ENCODE measurements at places on chromosomes 11 and 22.
A peak's percentile ranks its signal among the peaks of the same experiment; 100 is the strongest.

DNA sequence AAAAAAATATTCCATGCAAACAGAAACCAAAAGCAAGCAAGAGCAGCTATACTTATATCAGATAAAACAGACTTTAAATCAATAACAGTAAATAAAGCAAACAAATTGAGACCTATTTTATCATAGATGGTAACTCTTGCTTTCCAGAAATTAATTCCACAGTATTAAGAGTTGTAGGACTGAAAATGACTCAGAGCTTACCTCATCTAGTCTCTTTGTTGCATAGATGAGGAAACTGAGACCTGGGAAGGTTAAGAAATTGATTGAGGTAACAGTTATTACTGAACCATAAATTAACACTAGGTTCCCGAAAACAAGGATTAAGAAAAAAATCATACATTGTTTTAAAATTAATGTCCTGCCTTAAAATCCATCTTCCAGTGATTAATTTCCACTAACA, 123.8 kb downstream of the PLEKHA7 start:
- DNase-seq = no peak

GRCh38 chr11:70127653-70128434, 49.7 kb downstream of the ANO1 start:
- no peak for DNase-seq

DNA sequence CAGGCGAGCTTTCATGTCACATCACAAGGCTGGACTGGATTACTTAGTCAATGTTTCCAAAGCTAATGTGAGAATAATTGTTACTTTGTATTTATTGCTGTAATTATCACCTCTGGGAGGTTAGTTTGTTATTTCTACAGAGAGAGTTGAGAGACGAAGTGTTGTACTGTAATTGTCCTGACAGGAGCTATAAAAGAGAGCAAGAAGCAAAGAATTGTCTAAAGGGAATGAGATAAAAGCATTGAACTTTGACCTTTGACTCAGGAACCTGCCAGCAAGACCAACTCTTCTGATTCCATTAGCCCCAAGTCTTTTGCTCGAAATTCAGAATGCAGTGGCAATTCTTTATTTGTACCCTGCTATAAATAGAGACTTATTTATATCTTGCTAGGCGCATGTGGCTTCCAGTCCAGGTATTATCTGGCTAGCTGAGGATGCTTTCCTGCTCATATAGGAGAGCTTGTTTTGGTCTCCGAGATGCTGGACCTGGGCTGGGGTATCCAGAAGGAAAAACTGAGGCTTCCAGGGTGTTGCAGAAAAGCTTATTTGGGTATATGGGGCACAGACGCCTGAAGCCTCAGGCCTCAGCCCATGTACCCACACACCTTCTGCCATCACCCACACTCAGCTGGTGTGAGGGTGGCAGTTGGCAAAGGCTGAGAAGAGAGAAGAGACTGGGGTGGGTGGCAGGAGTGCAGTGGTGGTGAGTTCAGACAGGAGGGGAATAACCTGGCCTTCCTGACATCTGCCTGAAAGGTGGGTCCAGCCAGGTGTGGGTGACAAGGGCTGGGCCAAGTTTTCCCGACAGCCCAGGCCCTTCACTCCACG, 40.7 kb downstream of the SYT13 start:
- no peak for DNase-seq

DNA sequence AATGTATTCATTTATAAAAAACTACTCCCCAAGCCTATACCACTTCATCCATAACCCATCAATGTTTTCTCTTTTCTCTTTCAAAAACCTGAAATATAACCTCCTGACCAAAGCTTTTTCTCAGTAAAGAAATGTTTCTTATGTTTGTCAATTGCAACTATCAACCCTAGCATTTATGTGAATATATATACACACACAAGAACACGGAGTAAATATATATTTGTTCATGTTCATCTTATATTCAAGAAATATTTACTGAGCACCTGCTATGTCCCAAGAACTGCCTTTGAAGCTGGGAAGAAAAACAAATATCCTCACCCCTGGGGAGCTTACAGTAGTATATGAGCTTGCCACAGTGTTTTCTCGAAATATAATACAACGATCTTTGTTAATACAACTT, 3.5 kb downstream of the MRTFA start:
- no peak for DNase-seq

- no peak for DNase-seq
These were observed 2.6 kb downstream of the PACSIN2 start for GRCh38 chr22:43012390-43012789.

DNA sequence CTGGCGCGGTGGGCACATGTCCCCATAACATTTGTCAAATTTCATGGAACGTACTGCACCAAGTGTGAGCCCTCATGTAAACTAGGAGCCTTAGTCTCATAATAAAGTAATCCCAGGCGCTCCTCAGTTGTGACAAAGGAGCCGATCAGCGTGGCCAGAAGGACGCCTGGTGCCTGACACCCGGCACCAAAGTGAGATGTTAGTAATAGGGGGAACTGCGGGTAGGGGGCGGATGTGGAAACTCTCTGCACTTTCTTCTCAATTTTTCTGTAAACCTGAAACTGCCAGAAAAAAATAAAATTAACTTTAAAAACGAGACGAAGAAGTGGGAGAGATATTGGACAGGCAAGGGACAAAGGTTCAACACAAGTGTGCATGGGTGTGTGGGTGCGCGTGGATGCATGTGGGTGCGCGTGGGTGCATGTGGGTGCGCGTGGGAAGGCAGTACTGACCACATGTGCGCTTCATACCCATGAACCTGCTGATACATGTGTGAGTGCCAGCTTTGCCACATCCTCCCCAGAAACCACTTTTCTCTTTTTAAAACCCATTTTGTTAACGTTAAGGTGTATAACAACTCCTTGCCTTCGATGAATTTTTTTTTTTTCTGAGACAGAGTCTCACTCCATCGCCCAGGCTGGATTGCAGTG, 55.4 kb upstream of the LINC01488 start:
- DNase-seq = no peak

GRCh38 chr22:37822079-37822833, 926 bp upstream of the GALR3 start:
- DNase-seq = no peak

DNA sequence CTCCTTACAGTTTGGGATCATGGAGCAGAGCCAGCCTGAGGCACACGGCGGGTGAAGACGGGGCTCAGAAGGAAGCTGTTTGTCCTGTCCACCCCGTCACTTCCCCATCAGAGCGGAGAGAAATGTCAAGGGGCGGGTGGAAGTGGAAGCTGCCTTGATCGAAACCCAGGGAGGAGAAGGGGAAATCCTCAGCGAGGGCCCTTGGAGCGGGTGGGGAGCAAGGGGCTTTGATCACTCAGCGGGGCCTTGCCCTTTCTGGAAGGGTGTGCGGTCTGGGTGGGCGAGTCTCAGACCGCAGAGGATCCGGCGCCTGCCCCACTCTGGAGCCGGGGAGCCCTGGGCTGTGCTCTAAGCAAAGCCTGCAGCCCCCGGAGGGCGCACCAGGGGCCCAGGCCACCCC, 320.4 kb downstream of the NTM start:
- no peak for DNase-seq

DNA sequence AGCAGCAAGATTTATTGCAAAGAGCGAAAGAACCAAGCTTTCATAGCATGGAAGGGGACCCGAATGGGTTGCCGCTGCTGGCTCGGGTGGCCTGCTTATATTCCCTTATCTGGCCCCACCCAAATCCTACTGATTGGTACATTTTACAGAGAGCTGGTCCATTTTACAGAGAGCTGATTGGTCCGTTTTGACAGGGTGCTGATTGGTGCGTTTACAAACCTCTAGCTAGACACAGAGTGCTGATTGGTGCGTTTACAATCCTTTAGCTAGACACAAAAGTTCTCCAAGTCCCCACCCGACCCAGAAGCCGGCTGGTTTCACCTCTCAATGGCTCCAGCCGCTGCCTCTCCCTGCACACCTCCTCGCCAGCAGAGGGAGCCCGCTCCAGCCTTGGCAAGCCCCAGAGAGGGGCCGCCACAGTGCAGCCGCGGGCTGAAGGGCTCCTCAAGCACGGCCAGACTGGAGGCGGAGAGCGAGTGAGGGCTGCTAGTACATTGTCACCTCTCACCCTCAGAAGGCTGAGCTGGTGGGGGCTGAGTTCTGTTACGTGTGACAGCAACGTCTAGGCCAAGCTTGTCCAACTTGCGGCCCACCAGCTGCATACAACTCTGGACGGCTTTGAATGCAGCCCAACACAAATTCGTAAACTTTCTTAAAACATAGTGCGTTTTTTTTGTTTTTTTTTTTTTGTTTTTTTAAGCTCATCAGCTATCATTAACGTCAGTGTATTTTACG, 8.7 kb downstream of the PTH start:
- DNase-seq = peak; percentile 12

- DNase-seq = peak; percentile 94
These were observed 39.6 kb downstream of the GALNT18 start for GRCh38 chr11:11582011-11582701.

DNA sequence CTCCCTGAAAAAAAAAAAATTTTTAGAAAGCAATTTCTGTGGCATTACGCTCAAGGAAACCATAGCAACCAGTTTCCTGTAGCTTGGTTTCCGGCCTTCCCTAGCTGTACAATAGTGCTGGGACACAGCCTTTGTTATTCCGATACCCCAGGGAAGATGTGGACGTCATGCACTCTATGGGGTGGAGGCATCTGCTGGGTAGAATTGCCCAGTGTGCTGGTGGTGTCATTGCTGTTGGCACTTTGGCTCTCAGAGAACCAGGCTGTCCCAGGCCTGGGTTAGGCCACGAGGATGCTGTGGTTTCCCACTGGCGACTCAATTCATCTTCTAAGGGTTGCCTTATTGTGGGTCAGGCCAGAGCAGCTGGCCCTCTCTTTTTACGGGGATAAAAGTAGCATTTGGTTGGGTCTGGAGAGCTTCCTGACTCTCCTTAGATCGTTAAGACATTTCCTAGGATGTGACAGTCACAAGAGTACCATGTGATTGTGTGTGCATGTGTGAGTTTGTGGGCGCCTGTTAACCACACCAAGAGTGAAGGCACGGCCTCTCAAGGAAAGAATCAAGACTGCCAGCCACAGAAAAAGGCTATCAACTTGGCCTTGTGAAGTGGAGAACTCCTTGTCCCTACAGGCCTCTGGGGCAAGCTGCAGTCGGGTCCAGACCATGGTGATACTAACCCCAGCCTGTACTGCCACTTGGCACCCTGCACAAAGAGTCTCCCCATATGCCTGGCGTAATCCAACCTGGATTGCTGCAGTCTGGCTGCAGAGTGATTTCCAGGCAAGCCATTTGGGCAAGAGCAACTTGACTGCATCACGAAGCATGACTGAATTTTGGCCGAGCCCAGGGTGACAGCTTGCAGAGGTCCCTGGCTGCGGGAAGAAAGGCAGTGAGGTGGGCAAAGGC, 35.9 kb upstream of the NAV2 start:
- DNase-seq = no peak

DNA sequence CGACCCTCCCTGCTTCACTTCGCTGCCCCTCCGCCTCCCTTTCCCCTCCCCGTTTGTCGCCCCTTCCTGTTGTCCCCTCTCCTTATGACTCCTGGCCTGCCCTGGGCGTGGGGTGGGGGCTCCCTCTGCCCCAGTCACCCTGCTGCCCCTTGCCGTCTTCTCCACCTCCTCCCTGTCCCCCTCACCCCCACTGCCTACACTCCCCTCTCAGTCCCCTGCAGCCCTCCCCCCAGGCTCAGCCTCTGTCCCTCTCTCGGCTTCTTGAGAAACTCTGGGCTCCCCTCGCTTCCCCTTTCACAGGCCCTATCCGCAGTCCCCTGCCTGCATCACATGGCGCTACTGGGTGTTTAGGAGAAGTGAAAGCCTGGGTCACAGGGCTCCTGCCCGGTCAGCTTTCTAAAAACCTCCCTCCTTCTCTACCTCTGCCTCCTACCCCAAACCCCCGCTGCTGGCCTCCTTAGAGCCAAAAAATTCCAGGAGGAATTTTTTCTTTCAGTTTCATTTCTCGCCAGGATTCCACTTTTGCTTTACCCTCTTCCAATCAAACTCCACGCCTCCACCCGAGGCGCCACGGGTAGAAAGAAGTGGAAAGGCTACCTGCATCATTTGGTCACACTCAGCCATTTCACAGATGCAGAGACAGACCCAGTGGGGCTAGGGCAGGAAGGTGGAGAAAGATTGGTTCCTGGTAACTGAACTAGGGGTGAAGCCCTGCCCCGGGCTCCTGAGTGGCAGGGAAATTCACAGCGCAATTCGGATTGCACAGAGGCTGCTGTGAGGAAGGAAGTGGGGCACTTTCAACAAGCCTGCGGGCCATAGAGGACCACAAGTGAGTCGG, at the start of gene SLC15A3:
SLC15A3 (minus strand) TSS at position 273 of the 838 bp plus-strand sequence. CDS start 625 bp downstream, outside the sequence.
- DNase-seq = no peak

DNA sequence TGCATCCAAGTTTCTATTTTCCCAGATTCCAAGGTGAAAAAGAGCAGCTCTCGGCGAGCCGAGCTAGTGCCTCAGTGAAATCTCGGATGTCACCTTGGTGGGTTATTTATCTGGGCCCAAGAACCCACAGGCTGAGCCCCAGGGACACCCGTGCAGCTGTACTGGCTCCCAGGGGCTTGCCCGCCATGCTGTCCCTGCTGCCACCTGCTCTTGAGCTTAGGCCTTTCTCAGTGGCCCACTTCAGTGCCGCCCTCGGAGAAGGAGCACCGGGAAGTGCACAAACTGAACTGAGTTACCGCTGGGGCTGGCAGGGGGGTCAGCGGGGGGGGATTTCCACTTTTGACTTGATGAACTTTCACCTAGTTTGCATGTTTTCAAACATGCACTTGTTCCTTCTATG, 27.9 kb downstream of the CPT1A start:
- DNase-seq = no peak

DNA sequence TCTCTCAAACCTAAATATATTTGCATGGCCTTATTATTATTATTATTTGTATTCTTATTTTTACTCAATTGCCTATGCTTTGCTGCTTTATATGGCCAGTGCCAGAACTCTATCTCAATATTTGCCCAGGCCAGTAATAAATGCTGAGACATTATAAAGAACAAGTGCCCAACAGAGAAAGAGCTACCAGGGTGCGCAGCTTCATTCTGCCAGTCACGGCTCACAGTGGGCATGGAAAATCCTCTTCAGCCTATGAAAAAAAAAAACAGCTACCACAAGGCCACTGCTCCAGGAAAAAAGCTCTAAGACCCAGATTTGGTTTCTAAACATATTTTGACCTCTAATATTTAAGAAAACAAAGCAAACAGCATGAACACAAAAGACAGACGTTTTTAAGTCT, 1223.6 kb downstream of the LRRC4C start:
- DNase-seq = no peak
